ENCODE measurements at places on chromosomes 7 and 10. TPM values are rescaled to one million over a fixed set of nuclear protein-coding genes. Genes with fewer than 3 reads are reported as not detected.

DNA sequence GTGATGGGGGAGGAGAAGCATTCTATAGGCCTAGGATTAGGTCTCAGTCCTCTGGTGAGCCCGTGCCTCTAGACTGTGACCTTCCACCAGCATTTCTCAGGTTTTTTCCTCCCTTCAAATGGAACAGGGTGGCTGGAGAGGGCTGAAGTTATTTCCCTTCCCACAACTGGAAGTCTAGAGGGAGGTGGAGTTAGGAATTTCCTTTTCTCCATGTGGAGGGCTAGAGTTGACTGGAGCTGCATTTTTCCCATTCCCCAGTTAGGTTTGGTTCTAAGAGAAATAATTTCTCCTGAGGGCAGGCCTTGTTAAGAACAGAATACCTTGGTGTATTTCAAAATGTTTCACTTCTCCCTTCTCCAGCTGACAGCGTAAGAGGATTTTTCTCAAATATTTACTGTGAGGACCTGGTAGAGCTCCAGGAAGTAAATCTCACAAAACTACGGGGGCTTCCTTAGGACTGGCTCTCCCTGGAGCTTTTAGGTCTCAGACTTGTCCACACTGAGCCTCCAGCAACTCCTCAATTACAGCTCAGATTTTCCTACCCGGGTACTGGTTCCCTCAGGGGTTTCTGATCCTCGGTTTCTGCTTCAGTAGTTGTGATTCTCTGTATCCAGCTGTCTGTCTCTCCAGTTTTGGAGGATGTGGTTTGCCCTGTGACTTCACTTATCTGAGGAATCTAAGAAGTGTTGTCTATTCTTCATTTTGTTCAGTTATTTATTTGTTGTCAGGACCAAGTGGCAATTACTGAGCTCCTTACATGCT, 6.0 kb upstream of the REEP3 start:
- ATAC-seq: no peak

DNA sequence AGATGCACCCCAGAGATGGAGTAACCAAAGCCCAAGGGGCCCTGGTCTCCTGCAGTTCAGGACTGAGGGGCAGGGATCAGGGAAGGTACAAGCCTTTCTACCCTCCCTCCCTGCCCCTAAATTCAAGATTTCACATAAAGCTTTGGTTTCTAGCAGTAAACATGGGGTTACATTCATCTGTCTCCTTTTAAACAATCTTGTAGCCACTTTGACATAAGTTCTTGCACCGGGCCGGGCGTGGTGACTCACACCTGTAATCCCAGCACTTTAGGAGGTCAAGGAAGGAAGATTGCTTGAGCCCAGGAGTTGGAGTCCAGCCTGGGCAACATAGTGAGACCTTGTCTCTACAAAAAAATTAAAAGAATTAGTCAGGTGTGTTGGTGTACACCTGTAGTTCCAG, 4.0 kb upstream of the ACTR3C start:
- no peak for ATAC-seq

DNA sequence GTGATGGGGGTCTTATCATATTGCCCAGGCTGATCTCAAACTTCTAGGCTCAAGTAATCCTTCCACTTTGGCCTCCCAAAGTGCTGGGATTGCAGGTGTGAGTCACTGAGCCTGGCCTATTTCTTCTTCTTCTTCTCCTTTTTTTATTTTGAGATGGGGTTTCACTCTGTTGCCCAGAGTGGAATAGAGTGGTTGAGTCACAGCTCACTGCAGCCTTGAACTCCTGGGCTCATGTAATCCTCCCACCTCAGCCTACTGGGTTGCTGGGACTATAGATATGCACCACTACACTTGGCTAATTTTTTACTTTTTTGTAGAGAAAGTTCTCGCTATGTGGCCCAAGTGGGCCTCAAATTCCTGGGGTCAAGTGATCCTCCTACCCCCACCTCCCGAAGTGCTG, 124.3 kb downstream of the SKIDA1 start:
- no peak for ATAC-seq

DNA sequence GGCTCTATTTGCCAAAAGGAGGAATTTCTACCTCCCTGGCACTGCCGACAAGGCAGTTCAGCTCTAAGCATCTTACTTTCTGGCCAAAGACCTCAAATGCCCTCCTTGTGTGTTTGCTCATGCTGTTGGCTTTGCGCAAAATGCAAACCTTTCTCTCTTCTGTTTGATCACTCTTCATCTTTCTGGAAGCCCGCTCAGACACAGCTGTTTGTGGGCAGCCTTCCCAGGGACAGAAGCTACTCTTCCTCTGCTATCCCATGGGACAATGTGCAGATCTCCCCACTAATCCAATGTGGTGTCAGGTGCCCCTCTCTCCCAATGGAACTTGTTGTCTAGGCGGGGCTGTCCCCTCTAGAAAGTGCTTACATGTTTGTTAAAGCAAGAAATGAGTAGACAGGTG, 278.7 kb downstream of the CCSER2 start:
- ATAC-seq: no peak

DNA sequence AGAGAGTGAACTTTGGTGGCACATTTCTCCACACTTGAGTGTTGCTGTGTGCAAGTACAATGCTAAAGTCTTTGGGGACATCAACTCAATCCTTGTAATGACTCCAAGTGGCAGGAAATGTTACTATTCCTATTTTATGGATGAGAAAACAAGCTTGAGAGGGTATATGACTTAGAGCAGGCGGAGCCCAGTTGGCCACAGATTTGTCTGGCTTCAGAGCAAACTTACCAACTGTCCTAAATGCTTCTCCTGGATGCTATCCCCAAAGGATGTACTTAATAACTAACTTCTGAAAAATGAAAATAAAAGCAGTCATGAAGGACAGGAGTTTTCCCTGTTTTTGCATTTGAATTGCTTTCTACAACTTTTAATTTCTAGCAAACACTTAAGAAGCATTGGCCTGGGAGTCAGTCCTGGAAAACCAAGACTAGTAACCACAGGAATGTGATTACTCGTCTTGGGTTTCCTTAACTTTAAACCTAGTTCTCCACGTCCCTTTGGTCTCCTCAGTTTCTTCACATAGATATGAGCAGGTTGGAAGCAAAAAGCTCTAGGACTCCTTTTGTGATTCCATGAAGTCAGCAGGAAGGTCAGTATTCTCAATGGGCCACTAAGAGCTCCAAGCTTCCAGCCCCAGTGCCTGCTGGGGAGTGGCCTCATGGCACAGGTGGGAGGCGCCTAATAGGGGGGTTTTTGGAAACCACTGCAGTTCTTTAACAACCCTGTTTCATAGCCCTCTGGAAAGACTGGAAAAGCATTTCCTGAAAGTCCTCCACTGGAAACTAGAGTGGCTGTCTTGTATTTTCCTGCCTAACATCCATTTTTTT, 140.8 kb downstream of the GLCCI1 start:
- no peak for ATAC-seq

Gene ZNF853
- total RNA-seq: 0.24 TPM

Gene ENKUR
- total RNA-seq: not detected

DNA sequence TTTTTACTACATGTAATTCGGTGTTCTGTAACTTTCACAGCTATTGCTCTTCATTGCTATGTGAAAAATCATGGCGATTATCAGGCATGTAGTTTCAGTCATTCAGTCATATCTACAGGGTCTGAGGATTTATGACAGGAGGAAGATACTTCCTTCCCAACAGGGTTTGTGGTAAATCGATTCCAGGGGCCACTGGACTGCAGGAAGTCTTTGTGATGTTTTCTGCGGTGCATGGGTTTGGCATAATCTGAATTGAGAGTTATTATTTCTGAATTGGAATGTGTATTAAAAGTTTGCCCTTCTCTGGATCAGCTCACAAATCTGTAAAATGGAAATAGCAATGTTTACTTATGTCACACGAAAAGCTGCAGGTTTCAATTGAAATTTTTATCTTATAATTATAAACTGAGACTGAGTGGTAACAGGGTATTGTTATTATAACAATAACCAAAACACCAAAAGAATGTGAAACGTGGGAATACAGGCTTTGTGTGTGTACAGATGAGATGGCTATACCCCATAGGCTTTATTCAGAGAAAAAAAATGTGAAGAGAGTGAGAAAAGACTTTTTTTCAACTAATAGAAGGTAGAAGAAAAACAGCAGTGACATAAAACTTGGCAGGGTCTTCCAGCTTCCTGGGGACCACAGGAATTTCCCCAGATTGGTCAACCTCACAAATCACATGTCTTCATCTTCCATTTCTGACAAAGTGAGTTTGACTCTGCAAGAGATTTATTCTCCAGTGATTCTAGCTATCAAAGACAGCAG, 307.7 kb upstream of the NFE2L3 start:
- no peak for ATAC-seq

Gene ZFAND4
- total RNA-seq: 5.0 TPM

Measured in esophagus mucosa (tissue), 1 donor.